Right lobe of liver (tissue), 6 donors: ENCODE measurements at places on chromosomes 4 and X.

DNA sequence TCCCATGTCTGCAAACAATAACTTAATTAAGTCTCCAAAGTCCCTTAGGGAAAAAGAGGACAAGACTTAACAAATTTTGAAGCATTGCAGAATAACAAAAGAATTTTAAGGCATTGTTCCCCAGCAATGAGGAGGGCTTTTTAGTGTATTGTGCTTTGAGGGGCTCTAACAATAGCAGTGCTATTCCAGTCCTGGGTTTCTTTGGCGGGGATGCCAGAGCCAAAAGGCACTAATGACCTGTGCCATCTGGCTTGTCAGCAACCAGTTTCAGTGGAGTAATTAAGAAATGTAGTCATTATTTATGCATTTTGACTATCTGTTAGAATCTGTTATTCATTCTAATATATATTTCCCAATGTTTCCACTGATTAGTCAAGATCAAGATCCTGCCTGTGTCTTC, 575.4 kb downstream of the SPRY1 start:
- no peak for DNase-seq

GRCh38 chr4:1049591-1049905, 38.1 kb downstream of the FGFRL1 start:
- DNase-seq = peak; percentile 55

- DNase-seq = no peak
Observed at GRCh38 chrX:153608806-153609205, 9.9 kb upstream of the CCNQ start.

DNA sequence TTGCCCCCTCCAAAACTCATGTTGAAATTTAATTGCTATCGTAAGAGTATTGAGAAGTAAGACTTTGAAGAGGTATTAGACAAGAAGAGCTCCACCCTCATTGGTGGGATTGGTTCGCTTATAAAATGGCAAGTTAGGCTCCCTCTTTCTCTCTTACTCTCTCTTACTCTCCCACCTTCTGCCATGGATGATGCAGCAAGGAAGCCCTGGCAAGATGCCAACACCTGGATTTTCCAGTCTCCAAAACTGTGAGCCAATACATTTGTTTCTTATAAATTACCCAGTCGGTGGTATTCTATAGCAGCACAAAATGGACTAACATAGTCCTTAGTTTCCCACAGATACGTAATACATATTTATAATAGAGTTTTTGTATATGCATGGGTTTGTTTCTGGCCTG, 119.4 kb downstream of the DDIT4L start:
- no peak for DNase-seq

DNA sequence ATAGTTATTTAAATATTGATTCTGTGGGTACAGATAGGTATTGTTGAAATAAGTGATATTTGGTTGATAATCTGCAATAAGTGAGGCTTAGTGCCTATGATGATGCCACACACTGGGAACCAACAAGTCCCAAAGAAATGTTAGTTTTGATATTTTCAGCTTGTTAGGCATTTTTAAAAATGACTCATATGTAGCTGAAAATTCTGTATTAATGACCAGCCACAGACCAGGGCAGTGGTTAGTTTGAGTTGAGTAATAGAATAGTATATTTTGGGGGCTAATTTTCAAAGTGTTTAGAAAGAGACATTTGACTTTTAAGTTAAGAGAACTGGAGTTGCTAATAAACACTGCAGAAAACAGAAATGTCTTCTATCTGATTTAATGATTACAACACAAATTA, 9.4 kb downstream of the INTU start:
- DNase-seq = no peak
